Stimulated activated CD4-positive, alpha-beta T cell treated with anti-CD3 and anti-CD28 coated beads, TNF-alpha, amount 100 ng/mL, for 4 hours (primary cell): ENCODE measurements at places on chromosomes 2 and 18.

DNA sequence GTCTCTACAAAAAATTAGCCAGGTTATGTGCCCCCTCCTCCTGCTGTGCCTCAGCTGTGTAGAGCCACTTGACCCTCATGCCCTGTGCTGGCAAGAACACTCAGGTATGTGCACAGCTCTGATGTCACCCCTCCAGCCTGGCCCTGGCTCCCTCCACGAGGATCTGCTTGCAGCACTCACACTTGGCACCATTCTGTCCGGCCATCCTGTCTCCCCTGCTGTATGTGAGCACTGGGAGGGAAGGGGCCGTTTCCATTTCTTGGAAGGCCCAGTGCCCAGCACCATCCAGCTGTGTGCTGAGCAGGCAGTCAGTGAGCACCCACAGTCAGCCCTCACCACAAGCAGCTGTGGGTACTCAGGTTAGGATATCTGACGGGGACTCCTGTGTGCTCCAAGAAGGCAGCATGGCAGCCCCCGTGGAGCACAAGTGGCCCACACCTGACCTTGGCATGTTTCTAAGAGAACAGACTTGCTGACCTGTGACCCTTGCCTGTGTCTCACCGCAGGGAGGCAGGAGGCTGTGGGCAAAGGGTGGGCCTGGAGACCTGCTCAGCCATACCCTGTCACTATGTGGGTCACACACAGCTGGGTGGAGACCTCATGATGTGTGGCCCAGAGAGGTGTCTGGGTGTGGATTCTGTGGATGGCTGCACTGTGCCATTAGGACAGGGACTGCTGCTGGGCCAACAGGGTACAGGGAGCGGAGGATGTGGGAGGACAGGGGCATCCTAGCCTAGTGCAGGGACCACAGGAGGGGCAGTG lies 31.5 kb downstream of the USP34 start:
- no peak for DNase-seq

DNA sequence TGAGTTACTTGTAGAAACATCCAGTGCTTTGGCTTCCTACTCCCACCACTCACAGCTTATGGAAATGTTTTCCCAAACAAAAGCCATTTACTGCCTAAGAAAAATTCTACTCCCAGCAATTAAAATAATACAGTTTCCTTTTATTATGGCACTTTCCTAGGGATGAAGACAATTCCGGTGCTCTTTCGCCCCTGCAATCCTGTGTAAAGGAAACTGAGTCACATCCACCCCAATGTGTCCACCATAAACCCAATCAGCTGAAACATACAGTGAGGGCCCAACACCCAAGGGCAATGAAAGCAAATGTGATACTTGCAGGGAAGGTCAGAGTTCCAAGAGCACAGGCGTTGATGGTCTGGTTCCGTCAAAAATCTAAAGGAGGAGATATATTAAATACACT lies 62.0 kb upstream of the ST3GAL5 start:
- DNase-seq: no peak

GRCh38 chr2:218834685-218835084 lies 3.1 kb upstream of the PRKAG3 start:
- no peak for DNase-seq

- DNase-seq: no peak
Measured at GRCh38 chr2:196274387-196274809, 103.0 kb upstream of the STK17B start.

- no peak for DNase-seq
Measured at GRCh38 chr18:78792094-78792493, 187.5 kb upstream of the SALL3 start.

DNA sequence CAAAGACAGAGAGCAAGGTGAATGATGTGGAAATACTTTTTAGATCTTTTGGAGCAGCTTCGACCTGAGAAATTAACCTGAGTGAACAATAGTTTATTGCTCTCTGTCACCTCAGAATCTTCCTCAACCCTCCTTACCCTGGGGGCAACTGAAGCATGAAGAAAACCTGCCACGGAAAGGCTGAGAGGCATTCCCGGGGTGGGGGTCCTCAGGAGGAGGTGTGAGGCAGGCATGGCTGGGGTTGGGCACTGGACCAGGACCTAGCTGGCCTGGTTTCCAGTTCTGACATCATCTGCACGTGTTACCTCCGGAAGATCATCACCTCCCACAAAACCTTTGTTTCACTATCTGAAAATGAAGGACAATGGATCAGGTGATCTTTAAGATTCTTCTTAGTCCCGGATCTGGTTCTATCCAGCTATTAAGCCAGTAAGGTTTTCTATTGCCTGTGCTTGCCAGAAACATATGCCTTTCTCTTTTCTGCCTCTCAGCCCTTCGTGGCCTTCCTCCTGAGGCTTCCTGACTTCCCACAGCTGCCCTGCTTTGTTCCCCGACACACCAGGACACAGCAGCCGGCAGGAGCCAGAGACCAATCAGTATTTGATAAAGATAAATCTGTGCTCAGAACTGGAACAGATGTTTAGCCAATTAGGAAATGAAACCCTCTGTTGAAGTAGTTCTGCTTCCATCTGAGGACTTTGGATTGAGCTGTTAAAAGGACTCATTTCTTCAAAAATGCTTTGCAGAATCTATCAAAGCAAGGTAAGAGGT lies 232.5 kb downstream of the TDRD15 start:
- no peak for DNase-seq

- DNase-seq: no peak
Measured at GRCh38 chr18:9285604-9286003, 49.0 kb upstream of the TWSG1 start.

- DNase-seq: no peak
Measured at GRCh38 chr2:25558262-25558661, 115.1 kb downstream of the DTNB start.

- no peak for DNase-seq
Measured at GRCh38 chr2:83742117-83742782, 716.8 kb downstream of the SUCLG1 start.

DNA sequence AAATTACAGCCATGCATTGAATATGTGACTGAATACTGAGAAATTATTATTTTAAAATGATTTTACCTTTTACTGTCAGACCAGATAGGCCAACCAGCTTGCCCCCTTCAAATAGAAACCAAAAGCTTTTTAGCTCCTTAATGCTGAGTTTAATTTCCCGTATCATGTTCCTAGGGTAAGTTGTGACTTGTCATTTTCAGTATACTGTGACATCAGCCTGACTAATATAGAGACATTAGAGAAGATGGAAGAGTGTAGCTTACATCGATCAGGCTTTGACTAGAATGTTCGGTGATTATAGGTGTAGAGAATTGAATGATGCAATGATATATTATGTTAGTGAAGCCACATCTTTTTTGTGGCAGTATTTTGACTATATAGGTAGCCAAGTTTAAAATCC lies 50.6 kb upstream of the ZEB2 start:
- no peak for DNase-seq

DNA sequence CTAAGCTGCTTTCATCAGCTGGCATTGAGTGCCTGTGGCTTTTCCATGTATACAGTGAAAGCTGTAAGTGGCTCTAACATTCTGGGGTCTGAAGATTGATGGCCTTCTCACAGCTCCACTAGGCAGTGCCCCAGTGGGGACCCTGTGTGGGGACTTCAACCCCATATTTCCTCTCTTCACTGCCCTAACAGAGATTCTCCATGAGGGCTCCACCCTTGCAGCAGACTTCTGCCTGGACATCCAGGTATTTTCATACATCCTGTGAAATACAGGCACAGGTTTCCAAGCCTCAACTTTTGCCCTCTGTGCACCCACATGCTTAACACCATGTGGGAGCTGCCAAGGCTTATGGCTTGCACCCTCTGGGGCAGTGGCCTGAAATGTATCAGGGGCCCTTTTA lies 188.2 kb upstream of the SYT4 start:
- DNase-seq: no peak

DNA sequence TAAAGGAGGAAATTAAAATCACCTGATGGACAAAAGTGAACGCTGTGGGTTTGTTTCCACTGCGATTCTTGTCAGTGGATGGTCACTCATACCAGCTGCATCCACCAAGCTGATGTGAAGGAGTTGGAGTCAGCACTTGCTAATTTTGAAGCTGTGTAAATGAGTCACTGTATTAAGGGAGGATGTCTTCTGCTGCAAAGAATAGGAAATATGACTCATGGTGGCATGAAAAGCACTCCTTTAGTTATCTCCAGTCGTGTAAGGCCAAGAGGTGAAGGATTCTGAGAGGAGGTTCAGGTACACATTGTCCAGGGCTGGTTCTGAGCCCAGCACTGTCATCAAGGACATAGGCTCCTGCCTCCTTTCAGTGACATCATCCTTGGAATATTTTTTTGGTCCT lies 71.7 kb upstream of the SKOR2 start:
- no peak for DNase-seq

DNA sequence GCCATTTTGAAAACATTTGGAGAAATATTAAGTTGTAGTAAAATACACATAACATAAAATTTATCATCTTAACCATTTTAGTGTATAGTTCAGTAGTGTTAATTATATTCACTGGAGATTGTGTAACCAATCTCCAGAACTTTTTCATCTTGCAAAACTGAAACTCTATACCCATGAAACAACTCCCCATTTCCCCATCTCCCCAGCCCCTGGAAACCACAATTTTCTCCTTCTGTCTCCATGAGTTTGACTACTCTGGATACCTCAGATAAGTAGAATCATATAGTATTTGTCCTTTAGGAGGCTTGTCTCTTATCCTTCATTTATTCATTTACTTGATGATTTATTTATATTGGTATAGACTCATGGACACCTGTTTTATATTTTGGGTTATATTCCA lies 392.9 kb downstream of the SETBP1 start:
- DNase-seq: no peak

DNA sequence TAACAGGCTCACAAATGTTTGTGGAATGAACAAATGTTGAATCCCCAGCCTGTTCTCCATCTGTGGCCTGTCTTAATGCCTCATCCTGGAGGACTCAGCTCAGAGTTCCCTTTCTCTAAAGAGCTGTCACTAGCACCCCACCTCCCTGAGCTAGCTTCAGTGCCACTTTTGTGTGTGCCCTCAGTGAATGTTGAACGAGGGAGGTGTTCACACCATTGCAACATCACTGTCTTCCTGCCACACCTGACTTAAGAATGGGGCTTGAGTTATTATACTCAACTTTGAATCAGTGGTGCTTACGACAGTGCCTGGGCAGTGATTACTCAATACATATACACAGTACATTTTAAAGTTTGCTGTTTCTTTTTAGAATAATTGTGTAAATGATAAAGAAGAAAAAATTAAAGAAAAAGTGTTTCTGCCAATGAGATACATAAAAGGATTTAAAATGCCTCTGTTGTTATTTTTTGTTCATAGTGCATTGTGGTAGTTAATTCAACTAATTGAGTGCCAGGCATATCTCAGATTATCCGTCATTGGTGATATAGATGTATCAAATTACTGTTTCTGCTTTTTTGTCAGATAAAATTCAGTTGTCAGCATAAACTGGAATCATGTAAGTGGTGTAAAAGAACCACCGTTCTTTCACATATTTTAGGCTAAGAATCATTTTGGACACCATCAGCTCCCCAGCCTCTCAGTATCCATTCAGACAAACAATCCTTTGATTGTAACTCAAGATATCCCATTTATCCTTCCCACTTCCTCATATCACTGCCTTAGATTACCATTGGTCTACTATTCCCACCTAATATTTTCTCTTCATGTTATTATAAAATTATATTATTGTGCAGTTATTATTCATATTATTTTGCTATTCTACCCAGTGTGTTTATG lies 304.7 kb downstream of the PTPRM start:
- DNase-seq: no peak

DNA sequence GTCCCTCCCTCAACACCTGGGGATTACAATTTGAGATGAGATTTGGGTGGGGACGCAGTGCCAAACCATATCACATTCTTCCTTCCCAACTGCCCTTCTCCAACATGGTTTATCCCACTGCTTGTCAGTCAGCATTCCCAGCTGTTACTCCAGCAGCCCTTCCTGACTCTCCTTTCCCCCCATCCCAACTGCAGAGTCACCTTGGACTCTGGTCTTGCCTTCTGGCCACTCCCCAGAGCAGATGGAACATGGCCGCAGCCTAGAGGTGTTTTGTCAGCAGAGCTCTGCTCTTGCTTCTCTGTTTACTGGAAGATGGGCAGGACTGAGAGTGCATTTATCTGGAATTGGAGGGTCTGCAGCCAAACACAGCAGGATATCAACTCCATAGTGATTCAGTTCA lies 51.2 kb upstream of the MEX3C start:
- no peak for DNase-seq

GRCh38 chr2:204280262-204280668 lies 265.0 kb upstream of the PARD3B start:
- DNase-seq: no peak

DNA sequence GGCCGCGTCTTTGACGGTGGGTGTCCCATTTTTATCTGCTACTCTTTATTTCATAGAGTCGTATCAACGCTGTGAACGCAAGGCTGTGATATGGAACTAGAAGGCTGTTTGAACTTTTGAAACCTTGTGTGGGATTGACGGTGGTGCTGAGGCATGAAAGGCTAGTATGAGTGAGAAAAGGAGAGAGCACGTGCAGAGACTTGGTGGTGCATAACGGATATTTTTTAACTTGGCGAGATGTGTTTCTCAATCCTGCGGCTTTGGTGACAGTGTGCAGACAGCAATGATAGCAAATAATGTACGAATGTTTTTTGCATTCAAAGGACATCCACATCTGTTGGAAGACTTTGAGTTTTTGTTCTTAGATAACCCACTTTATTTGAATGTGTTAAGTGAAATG lies 6.2 kb downstream of the HES6 start:
- no peak for DNase-seq

- no peak for DNase-seq
Measured at GRCh38 chr18:38644875-38645641, 1079.5 kb upstream of the CELF4 start.

- no peak for DNase-seq
Measured at GRCh38 chr2:85648619-85649018, 19.4 kb downstream of the SFTPB start.

GRCh38 chr2:219056896-219057708 lies 3.6 kb downstream of the IHH start:
- DNase-seq: no peak

- DNase-seq: no peak
Measured at GRCh38 chr2:70388128-70388527, 86.3 kb upstream of the FAM136A start.

DNA sequence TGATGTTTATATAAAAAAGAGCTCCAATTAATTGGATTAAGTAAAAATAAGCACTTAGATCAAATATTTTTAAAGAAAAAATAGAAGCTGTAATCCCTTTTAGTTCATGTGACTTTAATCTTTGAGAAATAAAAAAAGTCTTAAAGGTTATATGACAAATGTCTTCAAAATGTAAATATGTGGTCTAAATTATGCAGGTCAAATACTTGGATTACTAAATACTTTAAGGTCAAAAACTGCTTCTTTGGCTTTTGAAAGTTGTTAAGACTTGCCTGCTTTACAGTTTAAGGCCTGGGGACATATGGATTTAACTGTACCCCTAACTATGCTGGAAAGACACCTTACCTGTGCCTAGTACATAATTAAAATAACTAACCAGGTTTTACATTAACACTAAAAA lies 15.5 kb upstream of the PDK1 start:
- DNase-seq: no peak

- no peak for DNase-seq
Measured at GRCh38 chr2:82796132-82796531, 1662.9 kb downstream of the SUCLG1 start.

- DNase-seq: no peak
Measured at GRCh38 chr2:199430214-199430613, 27.5 kb downstream of the SATB2 start.
